ENCODE measurements at places on chromosomes 6 and 20.

- DNase-seq: no peak
Observed at GRCh38 chr6:147283460-147283859, 79.2 kb downstream of the STXBP5 start.

- DNase-seq: no peak
Observed at GRCh38 chr6:136365776-136366354, 76.2 kb upstream of the BCLAF1 start.

DNA sequence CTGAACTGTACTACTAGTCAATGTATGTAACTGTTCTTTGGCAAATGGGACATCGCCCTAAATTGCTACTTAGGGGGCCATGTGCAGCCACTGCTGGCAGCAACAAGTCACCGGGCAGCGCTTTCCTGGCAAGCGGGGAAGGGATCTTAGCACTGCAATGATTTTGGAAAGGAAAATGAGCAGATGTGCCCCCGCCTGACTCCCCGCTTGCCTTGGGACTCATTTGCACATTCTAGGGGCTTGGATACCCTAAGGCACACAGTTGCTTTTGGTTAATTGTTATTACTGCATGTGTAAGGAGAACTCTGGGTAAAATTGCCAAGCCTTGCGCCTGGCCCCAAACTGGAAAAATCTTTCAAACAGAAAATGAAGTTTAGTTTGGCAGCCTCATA, 32.2 kb downstream of the CD83 start:
- no peak for DNase-seq

- DNase-seq: no peak
Observed at GRCh38 chr20:17796091-17796563, 96.4 kb downstream of the BANF2 start.

DNA sequence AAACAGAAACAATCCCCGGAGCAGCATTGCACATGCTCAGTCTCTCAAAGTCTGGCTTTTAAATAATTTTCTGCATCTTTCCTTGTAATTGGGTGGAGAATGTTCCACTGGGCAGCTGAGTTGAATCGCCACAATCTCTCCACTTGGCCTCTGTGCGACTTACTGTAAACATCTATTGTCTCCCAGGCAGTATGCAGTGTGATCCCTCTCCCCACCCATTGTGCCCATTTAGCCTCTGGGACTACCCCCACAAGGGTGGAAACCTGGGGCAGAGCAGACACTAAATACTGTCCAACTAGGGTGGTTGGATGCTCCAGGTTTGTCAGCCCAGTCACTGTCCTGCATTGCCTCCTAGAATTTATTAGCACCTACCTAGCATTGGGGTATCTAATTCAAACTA, 96.2 kb downstream of the JARID2 start:
- DNase-seq: no peak

- DNase-seq: no peak
Observed at GRCh38 chr20:40359131-40359912, 329.7 kb downstream of the MAFB start.

- no peak for DNase-seq
Observed at GRCh38 chr6:124881898-124882578, 80.2 kb upstream of the RNF217 start.

DNA sequence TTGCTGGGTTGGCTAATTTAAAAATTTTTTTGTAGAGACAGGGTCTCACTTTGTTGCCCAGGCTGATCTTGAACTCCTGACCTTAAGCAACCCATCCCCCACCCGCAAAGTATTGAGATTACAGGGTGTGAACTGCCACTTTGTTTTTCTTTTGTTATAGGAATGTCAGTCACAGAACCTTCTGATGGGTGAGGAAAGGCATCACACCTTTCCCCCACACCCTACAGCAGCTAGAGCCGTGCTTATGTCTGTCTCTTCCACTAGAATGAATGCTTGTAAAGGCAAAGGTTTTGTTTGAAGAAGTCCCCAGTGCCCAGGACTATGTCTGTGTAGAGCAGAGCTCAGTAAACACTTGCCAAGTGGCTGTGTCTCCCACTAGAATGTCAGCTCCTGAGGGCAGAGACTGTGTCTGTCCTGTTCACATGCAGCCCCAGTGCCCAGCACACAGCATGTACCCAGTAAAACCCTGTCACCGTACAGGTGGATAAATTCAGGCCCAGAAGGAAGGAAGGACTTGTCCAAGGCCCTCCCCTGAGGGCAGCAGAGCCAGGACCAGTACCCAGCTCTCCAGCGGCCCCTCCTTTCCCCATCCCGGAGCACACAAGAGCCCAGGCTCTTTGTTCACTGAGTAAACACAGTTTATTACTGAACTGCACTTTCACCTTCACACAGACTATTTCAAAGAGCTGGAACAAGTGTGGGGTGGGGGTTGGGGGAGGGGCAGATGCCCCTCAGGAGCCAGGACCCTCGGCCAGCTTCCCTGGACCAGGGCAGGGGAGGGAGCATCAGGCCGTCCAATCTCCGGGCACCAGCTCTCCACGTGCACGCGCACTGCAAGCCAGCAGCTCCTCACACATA, 26.4 kb downstream of the COX4I2 start:
- DNase-seq: no peak

- DNase-seq: no peak
Observed at GRCh38 chr6:82057846-82058554, 189.5 kb downstream of the IBTK start.

GRCh38 chr6:139164001-139164400, 29.1 kb downstream of the HECA start:
- DNase-seq: no peak

GRCh38 chr6:9083108-9083507, 647.8 kb upstream of the SLC35B3 start:
- no peak for DNase-seq

DNA sequence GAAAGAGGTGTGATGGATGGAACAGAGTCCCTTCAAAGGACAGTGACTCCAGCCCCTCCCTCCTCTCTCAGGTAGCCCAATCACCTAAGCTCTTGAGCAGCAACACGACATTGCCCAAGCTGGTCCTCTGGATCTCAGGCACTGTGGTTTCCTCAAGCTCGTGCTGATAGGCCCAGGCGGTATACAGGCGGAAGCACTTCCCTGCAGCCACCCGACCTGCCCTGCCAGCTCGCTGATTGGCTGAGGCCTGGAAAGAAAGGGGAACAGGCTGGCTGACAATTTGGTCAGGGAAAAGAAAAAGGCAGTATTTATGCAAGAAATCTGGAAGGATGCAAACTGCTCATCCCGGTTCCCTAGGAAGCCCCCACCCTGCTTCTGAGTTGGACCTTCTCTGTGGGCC, 9.6 kb downstream of the C6orf136 start:
- no peak for DNase-seq

DNA sequence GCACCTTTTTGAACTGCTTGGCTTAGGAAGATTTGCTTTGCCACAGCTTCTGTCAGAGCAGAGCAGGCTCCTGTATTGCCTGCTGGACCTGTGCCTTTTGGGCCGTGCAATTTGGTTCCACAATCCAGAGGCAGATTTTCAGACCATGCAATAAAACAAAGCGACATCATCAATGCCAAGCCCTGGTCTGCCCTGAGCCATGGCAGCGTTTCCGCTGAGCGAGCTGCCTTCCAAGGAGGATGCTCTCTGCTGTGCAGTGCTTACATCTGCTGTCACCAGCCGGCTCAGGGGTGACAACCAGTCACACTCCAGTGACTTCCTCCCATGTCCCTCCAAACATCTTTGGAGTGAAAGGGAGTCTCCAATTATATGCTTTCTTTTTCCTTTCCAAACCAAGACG, 282.2 kb downstream of the CDH26 start:
- no peak for DNase-seq

DNA sequence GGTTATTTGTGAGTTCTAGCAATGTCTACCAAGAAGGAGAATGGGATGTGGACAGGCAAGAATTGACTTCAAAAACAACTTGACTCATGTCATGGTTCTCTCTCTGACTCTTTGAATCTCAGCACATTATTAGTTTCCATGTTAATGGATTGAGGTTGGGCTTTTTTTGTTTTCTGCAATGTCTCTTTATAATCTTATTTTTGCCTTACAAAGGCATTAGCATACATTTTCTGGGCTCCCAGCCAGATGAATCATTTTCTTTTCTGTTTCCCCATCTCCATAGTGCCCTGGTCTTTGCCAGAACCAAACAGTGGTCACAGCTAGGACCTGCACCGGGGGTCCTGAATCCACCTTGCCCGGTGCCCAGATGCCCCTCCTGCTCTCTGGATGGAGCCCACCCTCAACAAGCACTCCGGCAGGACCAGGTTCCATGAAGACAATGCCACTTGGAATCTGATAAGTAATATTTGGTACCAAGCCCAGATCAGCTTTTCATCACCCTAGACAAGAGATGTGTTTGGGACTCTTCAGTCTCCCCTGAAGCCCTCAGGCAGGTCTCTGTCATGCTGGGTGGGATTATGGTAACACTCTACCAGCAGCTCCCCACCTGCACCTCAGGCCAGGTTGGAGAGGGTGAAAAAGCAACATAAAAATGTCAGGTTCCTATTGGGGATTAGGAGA, 266.7 kb upstream of the SULF2 start:
- DNase-seq: peak; percentile 64

DNA sequence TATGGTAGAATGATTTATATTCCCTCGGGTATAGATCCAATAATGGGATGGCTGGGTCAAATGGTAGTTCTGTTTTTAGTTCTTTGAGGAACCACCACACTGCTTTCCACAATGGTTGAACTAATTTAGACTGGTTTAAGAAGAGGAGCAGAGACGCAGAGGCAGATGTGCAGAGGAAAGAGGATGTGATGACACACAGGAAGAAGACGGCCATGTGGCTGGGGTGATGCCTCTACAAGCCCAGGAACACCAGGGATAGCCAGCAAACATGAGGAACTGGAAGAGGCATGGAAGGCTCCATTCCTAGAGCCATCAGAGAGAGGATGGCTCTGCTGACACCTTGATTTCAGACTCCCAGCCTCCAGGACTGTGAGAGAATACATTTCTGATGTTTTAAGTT, 218.3 kb upstream of the DTNBP1 start:
- DNase-seq: no peak

DNA sequence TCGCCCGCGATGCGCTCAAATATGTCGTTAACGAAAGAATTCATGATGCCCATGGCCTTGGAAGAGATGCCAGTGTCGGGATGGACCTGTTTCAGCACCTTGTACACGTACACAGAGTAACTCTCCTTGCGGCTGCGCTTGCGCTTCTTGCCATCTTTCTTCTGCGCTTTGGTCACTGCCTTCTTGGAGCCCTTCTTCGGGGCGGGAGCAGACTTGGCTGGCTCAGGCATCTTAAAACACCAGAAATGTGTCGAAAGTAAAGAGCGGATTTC, 36.4 kb downstream of the HFE start:
- no peak for DNase-seq

DNA sequence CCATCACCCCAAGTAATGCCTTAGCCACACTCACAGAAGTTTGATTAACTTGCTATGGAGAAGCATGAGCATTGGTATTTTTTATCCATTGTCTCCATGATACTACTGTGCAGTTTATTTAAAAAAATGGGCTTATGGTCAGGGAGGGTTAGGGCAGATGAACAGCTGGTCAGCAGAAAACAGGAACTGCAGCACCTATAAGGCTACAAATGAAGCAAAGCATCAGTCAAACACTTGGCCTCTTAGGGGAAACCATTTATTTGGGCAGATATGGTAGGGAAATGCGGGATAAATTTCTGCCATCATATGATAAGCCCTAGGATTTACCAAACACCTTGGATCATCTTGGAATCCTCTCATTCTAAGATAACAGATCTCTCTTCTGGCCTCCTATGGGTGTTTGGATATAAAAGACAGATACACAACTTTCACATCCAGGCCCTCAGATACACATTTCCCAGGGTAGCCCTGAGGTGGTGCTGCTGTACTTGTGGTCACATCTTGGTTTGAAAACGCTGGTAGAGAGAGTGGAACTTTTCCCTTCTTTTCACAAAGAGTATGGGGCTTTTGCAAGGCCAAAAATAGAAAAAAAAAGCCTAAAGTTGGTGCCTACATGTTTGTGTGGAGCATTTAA, 42.8 kb upstream of the AHI1 start:
- DNase-seq: no peak

GRCh38 chr20:51869002-51869401, 66.7 kb upstream of the SALL4 start:
- no peak for DNase-seq

DNA sequence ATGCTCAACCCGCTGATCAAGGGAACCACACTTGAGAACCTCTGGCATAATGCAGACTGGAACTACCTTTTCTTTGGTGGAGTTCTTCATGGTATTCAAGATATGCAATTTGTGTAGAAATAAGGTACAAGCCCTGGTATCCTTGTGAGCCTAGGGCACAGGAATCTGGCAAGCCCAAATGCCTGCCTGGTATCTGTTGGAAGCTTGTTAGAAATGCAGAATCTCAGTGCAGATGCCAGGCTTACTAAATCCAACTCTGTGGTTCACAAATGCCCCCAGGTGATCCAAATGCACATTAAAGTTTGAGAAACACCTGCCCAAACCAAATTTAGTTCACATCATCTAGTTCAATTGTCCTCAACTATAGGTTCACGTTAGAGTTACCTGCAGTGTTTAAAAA, 159.8 kb upstream of the LAMP5 start:
- DNase-seq: no peak

GRCh38 chr20:46772901-46773300, 63.5 kb downstream of the SLC2A10 start:
- no peak for DNase-seq

- no peak for DNase-seq
Observed at GRCh38 chr20:39338469-39339376, 376.6 kb downstream of the DHX35 start.

DNA sequence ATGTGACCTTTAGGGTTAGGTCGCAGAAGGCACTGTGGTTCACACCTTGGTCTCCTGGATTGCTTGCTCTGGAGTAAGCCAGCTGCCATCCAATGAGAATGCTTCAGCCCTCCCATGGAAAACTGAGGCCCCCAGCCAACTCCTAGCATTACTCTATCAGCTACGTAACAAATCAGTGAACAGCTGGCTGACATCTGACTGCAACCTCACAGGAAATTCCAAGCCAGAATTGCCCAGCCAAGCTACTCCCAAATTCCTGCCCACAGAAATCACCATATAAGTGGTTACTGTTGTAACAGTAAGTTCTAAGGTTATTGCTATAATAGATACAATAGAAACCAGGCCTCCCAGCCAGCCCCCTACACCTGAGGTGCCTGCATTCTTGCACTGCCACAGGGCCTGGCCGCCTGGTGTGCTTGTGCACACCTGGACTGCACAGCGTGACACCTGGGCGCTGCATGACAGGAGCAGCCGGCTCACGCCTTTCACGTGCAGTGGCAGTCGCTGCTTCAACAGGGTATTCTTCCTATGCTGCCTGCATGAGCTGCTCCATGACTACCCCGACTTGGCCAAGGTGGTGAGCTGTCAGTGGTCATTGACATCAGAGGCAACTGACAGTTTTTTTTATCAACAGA, 429.7 kb upstream of the RUNX2 start:
- no peak for DNase-seq

- DNase-seq: no peak
Observed at GRCh38 chr6:138970159-138970558, 17.9 kb downstream of the REPS1 start.

- no peak for DNase-seq
Observed at GRCh38 chr6:169828176-169828575, 76.8 kb downstream of the ERMARD start.

- DNase-seq: no peak
Observed at GRCh38 chr6:137816688-137817618, 50.1 kb upstream of the TNFAIP3 start.

Measured in H54 (cell line).